ENCODE measurements at places on chromosomes 7 and 10.

GRCh38 chr10:24617771-24618396, 105.8 kb downstream of the ARHGAP21 start:
- DNase-seq: no peak

- no peak for DNase-seq
Measured at GRCh38 chr7:74071121-74071520, 12.5 kb upstream of the LIMK1 start.

DNA sequence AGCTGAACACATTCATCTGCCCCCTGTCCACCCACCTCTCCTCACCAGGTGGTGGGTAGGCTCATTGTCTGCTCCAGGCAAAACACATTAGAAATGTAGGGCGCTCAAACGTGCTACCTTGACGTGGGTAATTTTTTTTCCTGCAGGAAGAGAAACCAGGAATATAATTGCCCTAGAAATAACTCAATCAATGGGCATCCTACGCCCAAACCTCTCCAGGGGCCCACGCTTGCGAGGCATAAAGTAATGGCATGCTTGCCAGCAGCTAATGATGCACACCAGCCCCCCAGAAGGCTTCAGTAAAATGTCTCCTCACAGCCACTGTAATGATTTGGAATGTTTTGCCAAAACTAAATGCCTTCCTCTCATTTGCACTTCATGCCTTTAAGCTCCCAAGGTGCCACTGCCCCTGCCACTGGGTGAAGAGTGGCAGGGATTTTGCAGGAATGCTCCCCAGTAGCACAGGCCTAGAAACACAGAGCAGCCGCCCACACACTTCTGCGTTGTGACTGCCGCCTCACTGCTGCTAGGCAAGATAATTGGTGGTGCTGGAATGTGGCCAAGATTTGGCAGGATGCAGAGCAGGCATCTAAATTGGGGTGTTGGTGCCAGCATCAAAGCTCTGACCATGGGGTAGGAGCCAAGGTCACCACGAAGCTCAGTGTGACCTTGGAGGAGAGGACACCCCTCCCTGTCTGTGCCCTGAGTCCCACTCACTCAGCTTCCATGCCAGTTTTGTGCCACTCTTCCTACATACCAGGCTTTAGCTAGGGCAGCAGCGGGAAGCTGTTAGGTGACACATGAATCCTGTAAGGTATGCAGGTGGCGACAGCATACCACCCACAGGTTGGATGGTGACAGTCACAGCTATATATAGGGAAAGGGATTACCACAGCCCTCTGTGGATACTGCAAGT, 48.7 kb upstream of the PPP1R3C start:
- DNase-seq: peak; percentile 62

- DNase-seq: peak; percentile 65
Measured at GRCh38 chr7:100130608-100131453, 4.1 kb downstream of the MBLAC1 start.

- DNase-seq: no peak
Measured at GRCh38 chr10:95784279-95784913, 28.4 kb downstream of the ENTPD1 start.

DNA sequence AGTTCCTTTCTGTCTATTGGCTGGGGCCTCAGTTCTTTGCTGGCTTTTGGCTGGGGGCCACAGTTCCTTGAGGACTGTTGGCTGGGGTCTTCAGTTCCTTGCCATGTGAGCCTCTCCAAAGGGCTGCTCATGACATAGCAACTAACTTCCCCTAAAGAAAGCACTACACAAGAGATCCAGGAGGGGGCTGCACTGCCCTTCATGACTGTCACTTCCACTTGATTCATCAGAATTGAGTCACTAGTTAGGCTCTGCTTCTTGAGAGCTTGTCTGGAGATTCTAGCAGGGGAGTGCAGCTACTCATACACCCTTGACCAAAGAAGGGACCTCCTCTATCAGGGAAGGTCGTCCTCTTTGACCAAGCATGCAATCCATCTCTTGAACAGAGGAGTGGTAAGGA, 38.0 kb upstream of the MKX start:
- no peak for DNase-seq

DNA sequence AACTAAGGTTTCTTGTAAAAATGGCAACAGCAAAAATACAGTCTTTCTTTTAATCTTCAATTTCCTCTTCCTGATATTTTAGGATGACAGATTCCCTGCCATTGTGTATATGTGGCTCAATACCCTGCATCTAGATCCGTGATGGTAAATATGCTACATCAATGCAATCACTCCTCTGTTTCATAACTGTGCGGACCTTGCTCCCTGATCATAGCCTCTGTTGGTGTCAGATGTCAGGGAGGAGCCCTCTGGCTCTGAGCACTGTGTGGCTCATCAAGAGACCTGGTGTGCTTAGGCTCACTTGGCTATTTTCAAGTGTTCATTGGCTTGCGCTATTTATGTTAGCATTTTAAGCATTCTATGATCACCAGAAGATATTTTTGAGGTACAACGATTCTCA, 33.0 kb upstream of the AGR3 start:
- DNase-seq: no peak

- DNase-seq: peak; percentile 41
Measured at GRCh38 chr10:93757801-93758507, at the start of gene LGI1. Gene LGI1 (plus strand): TSS chr10:93757936. CDS start chr10:93758145, 209 bp downstream.

DNA sequence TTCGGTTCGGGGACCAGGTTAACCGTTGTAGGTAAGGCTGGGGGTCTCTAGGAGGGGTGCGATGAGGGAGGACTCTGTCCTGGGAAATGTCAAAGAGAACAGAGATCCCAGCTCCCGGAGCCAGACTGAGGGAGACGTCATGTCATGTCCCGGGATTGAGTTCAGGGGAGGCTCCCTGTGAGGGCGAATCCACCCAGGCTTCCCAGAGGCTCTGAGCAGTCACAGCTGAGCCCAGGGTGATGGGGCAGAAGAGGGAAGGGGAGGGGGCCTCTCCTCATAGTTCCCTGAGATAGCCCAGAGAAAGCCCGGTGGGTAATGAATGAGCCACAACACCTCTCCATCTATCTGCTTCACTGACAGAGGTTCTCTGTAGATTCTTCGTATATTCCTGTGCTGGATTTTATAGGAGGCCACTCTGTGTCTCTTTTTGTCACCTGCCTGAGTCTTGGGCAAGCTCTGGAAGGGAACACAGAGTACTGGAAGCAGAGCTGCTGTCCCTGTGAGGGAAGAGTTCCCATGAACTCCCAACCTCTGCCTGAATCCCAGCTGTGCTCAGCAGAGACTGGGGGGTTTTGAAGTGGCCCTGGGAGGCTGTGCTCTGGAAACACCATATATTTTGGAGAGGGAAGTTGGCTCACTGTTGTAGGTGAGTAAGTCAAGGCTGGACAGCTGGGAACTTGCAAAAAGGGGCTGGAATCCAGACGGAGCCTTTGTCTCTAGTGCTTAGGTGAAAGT, 16.4 kb downstream of the PRSS2 start:
- DNase-seq: no peak

DNA sequence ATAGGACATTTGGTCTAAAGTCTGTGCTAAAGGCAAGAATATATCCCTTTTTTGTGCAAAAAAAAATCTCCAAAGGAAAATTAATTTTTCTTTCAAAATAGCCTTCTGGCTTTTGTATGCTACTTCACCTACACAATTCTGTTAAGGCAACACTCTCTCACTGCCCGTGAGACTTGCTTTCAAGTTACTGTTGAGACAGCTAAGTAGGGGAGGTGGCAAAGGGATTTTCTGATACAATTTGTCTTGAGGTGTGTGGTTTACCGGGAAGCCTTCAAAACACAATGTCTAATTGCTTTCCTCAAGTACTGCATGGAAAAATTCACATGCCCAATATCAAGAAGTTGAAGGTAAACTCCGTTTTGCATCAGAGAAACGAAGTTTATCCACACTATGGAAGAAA, 50.8 kb upstream of the RSU1 start:
- DNase-seq: no peak

GRCh38 chr7:69402696-69403095, 195.6 kb upstream of the AUTS2 start:
- DNase-seq: no peak

DNA sequence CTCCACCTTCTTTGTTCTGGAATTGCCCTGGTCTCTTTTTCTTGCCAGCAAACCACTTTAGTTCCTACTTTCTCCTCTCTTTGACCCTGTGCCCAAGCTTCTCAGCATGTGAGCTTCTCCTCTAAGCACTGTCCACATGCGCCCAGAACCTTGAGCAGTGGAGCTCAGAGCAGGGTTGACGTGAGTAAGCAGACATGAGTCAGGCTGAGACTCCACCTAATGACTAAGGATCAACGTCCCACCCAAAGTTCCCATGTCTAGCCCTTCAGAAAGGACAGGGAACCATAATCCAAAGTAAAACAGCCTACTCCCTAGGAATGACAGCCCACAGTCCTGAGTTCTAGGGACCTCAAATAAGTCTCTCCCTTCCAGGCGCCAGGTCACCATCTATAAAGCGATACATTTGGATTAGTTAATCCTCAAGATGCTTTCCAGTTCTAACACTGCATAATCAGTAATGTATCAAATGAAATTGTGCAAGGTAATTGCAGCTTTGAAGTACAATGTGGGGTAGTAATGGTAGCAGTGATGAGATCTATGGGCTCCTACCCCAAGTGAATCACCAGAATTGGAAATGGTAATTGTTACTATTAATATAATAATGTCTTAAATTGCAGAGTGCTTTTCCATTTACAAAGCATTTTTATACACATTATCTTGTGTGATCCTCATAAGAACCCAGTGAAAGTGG, 44.5 kb downstream of the KCNMA1 start:
- no peak for DNase-seq

DNA sequence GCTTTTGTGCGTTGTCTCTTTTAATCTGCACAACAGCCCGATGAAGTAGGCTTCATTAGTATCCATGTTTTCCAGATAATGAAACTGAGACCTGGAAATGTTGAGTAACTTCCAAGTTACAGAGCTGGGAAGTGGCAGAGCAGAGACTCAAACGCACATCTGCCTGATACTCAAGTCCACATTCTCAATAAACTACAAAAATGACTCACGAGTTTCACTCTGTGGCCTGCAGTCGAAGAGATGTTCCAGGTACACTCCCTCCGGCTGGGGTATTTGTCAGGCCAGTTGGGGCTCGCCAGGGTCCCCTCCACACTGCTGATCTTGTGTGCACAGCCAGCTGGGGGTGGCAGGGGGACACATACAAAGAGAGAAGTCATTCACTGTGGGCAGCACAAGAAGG, 17.7 kb upstream of the OPALIN start:
- DNase-seq: no peak

- DNase-seq: no peak
Measured at GRCh38 chr7:36984710-36985312, 260.5 kb upstream of the AOAH start.

- no peak for DNase-seq
Measured at GRCh38 chr7:71509381-71509780, 377.4 kb downstream of the GALNT17 start.

GRCh38 chr7:39620486-39620885, 2.9 kb upstream of the RALA start:
- DNase-seq: no peak

- DNase-seq: no peak
Measured at GRCh38 chr7:117489911-117490310, 10.1 kb downstream of the CFTR start.

DNA sequence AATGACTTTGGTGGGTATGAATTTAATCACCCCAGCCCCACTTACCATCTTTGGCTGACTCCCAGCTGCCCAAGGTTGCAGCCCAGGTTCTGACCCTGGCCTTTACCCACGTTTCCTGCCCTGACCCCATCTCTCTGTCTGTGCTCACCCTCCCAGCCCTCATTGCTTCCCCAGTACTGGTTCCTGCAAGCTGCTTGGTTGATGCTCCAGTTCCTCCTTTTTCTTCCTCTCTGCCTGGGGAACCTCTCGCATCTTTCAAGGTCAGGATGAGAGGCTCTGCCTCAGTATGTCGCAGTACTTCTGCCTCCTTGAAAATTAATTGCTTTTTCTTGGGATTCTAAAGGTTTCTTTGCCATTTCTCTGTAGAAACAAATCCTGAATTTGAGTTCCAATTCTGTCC, 263.8 kb upstream of the ZNF32 start:
- DNase-seq: no peak

DNA sequence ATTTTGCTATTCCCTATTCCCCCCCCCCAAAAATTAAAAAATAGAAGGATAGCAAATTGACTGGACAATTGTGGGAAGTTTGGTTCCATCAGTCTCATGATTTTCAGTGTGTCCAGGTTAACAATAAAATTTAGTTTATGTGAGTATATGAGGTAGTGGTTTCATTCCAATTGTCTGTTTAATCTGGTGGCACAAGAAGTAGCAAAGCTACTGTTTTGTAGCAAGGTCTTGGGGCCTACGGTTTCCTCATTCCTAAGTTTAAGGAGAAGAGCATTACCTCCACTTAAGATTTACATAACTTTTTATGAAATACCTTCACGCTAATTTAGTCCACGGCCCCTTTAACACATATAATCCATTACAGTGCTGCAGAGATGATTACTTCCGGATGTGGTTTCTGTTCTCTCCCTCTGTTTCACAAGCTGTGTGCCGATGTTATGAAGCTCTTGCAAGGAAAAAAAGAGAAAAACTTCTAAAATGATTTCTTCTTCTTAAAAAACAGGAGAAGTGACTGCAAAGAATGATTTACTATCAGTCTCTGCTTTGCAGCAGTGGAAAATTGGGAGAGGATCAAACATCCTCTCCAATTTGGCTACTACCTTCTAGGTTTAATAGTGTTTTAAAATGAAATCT, 32.7 kb upstream of the NPVF start:
- no peak for DNase-seq

DNA sequence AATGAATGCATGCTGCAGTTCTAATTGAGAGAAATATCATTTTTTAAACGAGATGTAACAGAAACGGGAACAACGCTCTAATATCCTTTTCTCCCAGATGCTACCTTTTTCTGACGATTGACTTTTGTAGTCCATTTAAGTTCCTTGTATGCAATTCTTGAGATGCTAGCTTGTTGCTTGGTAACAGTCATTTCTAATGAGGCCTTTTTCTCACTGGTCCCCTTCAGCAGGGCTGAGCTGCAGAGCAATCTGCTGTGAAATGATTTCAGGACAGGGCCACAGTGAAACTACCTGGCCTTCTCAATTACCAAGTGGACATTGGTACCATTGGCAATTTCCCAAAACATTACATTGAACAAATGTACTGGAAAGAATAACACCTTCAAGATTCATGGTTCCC, 26.2 kb upstream of the FOXK1 start:
- DNase-seq: no peak

- no peak for DNase-seq
Measured at GRCh38 chr10:92760609-92761008, 70.9 kb downstream of the HHEX start.

- DNase-seq: peak; percentile 60
Measured at GRCh38 chr7:47254081-47254977, 327.6 kb downstream of the TNS3 start.

DNA sequence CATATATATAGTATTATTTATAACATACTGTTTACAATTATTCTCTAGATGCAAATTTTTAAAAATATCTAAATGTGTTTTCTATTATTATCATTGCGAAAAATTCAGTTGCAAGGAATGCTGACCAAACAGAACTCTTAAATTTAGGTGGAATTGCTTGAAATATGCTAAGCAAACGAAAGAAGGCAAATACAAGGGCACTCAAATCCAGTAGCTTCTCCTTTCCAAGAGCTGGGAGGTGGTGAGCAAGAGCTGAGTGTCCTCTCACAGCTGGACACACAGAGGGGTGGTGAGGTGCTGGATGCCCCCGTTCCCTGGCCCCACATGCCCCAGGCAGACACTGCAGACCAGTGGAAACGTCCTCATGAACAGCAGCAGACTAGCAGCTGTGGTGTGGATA, 166.0 kb downstream of the TAX1BP1 start:
- no peak for DNase-seq
